Smooth muscle cell of the brain vasculature (primary cell): ENCODE measurements at places on chromosomes 4 and X.

DNA sequence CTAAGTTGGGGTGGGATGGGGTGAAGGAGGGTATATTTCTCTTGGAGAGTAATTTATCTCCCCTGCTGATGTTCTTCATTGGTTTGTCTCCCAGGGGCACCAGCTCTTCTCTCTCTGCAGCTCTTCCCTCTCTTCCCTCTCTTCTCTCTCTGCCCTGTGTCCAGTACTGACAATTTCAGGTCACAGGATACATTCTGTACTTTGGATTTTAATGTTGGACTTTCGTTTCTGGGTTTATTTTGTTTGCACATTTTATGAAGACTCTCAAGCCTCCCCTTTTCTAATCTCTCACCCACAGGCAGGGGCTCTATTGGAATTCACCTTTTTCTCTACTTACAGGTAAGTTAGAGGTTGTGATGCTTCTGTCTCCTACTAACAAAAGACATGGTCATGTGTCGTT lies 165.5 kb downstream of the CPEB2 start:
- DNase-seq: no peak

DNA sequence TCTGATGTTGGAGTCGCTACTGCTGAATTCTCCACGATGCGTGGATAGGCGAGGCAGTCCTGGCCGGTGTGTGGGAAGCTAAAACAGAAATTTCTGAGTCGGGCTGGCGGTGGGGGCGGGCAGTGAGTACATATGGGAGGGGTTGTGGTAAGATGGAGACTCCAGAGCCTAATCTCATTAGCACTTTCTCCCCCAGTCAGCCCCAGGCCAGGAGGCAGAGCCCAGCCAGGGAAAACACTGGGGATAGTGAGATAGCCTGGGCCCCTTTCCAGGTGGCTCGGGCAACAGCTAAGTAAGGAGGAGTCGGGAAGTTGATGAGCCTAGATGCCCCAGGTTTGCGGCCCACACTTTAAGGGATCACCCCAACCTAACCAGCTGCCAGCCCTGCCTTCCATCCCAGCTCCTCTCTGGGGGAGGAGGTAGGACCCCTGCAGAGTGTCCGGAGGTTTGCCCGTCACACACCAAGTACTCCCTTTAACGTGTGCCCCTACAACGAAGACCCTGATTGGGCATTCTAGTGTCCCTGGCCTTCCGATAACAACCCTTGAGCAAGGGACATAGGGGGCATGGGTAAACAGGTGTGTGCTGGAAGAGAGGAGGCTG lies 2.4 kb upstream of the LOC101059915 start:
- no peak for DNase-seq

DNA sequence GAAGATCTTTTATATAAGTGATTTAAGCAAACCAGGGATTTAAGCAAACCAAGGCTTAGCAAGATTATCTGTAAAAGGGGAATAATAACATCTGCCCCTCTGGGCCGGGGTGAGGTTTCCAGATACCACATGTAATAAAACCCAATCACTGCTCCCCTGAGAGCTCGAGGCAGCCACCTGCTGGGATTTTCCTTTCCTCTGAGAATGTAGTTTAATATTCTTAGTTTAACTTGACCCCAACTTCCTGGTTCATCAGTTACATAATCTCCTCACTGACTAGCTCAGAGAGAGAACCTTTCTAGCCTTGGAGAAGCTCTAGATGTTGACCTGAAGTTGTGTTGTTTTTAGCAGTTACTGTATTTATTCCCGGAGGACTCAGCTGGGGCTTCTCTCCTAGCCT lies 322.4 kb downstream of the ARHGAP10 start:
- DNase-seq: no peak

- no peak for DNase-seq
Measured at GRCh38 chr4:94722270-94722669, 35.5 kb upstream of the BMPR1B start.

- DNase-seq: no peak
Measured at GRCh38 chr4:172547724-172548123, 620.9 kb upstream of the GALNT7 start.

DNA sequence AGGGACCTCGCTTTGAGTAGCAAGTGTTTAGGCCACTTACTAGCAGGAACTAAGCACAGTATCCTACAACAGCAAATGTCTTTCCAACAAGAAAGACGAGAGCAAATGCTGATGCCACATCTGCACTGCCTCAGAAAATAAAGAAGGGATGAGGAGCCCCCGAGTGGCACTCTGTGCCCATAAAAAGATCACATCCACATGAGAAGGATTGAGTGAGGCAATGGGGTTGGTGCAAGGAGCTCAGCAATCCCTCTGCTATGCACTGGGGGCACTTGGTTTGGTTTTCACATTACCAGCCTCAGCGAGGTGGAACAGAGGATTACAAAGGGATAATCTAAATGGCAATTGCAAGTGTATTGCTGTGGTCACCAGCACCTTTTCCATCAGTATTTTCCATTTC lies 252.8 kb upstream of the SLC7A11 start:
- DNase-seq: peak; percentile 18

DNA sequence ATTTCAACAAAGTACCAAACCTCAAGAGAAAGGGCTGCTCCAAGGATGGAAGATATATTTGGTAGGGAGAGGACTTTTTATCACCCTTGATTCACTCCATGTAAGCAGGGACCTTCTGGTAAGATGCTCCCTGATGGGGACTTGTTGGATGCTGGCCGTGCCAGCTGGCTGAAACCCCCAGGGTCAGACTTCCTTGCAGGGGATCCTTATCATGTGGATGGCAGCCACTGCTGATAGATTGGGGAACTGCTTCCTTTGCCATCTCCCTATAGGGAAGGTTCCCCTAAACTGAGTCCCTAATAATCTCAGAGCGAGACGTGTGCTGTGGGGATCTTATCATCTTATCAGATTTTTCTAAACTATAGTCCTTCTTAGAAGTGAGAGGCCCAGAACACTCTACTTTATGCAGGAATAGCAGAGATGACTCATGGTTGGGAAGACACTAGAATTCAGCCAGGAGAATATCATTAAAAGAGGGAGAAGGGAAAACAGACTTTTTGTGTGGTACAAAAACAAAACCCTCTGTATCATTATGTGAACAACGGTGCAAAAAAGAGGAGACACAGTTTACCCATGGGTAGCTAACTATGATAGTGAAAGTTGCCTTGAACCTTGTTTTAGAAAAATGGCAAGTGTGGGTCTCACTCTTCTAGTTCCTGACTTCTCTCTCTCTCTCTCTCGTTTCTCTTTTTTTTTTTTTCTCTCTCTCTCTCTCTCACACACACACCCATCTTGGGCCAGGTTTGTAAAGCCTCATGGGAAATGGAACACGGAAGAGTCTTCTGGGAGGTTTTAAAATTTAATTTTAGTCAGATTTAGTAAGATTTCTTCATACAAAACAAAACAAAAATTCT lies 16.1 kb downstream of the RHOH start:
- DNase-seq: no peak

GRCh38 chr4:133812236-133812635 lies 389.4 kb downstream of the PABPC4L start:
- no peak for DNase-seq

GRCh38 chr4:173289353-173289727 lies 44.8 kb downstream of the HMGB2 start:
- DNase-seq: no peak

GRCh38 chr4:87268411-87268810 lies 48.0 kb upstream of the KLHL8 start:
- DNase-seq: no peak

GRCh38 chr4:76830964-76831703 lies 66.8 kb downstream of the SOWAHB start:
- DNase-seq: no peak

- DNase-seq: no peak
Measured at GRCh38 chr4:12697970-12698369, 786.2 kb downstream of the RAB28 start.

DNA sequence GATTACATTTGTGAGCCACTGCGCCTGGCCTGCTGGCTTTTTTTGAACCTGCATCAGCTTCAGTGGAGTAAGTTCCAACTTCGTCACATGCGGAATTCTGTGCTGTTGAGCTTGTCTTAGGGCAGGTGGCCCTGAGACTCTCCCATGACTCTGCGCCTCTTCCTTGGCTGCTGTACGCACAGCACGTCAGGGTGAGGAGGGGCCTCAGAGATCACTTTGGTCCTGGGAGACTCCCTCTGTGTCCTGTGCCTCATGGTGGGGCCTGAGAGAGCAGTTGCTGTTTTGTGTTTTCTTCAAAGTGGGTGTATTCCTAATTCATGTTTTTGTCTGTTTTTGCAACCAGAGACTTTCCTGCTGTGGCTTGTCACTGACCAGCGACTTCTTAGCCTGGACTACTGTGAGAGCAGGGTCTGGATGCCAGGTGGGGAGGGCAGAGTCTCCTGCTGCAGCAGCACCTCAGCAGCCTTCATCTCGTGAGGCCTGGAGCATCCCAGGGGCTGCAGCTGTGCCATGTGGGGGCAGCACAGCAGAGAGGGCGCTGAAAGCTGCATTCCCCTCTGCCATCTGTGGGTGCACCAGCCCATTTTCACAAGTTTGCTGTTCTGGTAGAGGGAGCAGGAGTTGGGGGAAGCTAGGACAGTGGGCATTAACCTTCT lies 107.8 kb downstream of the TNIP2 start:
- DNase-seq: no peak

GRCh38 chr4:140952717-140953116 lies 180.6 kb downstream of the RNF150 start:
- no peak for DNase-seq

DNA sequence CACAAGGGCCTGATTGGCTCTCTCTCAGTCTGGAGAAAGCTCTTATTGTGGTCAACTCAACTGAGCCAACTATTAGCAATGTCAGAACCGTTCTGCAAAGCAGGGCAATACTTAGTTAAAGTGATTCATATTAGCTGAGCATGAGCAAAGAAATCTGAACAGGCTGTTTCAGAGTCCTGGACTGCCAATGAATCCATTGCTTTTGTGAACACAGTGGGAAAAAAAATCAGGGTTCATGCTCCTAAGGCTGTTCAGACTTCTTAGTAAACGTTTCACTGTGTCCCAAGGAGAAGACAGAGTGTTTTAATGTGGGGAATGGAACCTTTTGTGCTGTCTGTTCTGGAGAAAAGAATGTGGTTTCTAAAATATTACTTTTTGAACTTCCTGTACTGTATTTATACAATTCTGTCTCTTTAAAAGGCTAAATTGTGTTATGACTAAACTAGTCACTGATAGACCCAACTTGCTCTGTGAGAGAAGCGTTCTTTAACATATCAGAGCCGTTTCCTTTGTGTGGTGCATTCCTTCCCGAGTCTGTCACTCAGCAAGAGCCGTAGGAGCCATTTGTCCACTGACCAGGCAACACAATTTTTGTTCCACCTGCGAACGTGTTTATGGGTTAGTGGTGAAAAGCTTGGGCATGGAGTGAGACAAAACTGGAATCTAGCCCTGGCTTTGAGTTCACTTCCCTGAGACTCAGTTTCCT lies 366.1 kb downstream of the FBXO8 start:
- no peak for DNase-seq
